Suppressor macrophage treated with lipopolysaccharide for 4 hours (primary cell): ENCODE measurements at places on chromosomes 4 and X.

DNA sequence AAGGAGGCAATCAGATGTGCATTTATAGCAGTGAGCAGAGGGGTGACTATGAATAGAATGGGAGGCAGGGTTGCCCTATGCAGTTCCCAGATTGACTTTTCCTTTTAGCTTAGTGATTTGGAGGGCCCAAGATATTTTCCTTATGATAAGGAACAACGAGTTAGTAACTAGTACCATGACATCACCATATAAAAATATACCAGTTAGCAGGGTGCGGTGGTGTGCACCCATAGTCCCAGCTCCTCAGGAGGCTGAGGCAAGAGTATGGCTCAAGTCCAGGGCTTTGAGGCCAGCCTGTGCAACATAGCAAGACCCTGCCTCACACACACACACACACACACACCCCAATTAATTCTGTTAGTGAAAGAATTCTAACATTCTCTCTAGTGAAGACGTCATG lies 53.0 kb downstream of the IL13RA2 start:
- no peak for DNase-seq

- no peak for DNase-seq
Observed at GRCh38 chr4:55756208-55756607, 63.4 kb upstream of the EXOC1L start.

DNA sequence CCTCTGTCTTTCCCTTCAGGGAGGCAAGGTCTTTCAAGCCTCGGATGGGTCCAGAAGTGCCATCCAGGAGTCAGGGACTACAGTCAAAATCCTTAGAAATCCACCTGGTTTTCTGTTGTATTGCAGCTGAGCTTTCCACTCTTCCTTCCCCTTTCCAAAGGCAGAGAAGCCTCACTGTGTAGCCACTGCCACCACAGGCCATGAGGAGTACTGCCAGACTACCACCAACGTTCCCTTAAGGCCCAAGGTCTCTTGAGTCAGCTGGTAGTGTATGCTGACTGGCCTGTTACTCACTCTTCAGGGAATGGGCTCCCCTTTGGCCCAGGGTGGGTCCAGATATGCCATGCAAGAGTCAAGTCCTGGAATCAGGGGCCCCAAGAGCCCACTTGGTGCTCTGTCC lies 1454.1 kb downstream of the PCDH19 start:
- DNase-seq: no peak

GRCh38 chr4:121034017-121034416 lies 38.3 kb downstream of the NDNF start:
- DNase-seq: peak; percentile 16

DNA sequence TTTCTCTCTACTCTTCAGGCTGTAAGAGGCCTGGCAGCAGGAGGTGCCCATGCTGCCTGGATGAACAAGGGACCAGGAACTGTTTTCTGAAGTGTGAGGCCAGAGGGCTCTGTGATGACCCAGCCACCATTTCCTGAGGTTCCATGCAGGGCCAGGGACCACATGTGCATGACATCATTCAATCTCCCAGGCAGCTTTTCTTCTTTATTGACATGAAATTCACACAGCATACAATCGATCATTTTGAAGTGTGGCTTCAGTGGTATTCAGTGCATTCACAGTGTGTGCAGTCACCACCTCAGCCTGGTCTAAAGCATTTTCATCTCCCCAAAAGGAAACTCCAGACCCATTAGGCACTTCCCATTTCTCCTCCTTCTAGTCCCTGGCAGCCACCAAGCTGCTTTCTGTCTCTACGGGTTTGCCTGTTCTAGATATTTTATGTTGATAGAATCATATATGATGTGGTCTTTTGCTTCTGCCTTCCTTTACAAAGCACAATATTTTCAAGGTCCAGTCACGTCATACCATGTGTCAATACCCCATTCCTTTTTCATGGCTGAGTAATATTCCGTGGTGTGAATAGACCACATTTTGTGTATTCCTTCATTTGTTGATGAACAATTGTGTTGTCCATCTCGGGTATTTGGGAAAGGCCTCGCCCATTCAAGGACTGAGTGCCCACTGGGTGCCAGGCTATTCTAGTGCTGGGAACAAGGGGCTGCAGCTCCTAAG lies 93.1 kb downstream of the PSAPL1 start:
- no peak for DNase-seq

- no peak for DNase-seq
Observed at GRCh38 chr4:61740886-61741285, 540.8 kb downstream of the ADGRL3 start.

DNA sequence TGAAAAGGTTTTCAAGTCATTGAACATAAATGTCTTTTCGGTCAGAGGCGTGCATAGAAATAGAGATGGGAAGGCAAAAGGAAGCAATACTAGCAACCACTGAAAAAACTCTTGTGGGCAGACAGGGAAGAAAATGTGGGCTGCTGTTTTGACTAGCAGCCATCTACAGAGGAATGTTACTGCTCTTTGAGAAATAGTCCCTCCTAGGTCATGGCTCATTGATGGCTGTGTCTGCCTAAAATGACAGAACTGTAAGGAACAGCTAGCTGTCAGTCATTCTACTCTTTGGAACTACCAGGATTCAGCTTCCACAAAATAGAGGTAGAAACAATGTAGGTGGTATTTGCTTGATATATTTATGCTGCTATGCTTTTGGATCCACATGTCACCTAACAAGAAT lies 26.9 kb upstream of the TMPRSS11B start:
- DNase-seq: no peak

DNA sequence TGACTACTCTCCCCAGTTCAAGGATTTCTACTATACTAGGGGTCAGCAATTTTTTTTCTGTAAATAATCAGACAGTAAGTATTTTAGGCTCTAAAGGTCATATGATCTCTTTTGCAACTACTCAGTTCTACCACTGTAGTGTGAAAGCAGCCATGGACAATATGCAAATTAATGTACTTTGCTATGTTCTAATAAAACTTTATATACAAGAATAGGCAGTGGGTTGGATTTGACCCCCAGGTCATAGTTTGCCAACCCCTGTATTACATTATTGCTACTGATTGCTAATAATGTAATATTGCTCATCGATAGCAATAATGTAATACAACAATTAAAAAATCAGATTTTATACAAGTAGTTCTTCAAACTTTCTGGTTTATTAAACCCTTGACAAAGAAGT lies 59.2 kb upstream of the GPR34 start:
- no peak for DNase-seq

DNA sequence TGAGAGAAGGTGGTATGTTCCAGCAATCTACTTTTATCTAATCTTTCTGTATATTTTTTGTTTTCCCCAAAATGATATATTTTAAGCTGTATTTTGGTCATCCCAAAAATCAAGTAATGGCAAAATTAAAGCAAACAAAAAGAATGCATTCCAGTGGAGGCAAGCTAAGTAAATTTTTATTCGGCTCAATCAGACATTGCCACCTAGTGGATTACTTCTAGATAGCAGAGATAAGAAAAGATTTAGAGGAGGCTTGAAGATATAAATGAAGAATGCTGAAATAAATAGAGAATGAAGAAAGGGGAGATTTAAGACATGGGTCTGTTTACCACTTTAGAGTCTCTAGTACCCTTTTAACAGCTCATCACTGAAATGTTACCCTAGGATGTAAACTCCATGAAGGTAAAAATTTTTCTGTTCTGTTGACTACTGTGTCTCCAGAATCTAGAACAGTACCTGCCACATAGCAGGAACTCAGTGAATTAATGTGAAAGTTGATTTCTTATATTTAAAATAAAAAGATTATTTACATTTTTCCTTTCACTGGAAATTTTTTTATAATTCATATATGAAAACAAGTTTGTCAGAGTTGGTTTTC lies 110.9 kb upstream of the ANK2 start:
- DNase-seq: peak; percentile 44

GRCh38 chr4:133320576-133321170 lies 171.6 kb downstream of the PCDH10 start:
- DNase-seq: peak; percentile 19

DNA sequence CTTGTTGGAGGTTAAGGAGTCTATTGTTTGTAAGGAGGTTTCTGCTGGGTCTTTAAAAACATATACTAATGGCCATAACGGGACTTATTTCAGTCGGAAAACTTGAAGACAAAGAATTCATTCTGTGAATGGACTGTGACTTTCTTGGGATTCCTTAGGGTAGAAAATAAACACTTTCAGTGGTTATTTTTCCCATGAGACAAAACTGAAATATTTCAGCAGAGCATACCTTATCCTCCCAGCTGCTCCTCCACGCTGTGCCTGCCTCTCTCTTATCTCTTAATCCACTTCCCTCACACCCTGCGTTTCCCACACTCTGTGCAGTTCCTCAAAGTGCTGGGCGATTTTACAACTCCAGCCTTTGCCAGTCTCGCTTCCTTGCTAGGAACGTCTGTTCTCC lies 47.1 kb upstream of the SORBS2 start:
- no peak for DNase-seq

- no peak for DNase-seq
Observed at GRCh38 chrX:31523884-31524536, 452.2 kb upstream of the FTHL17 start.

DNA sequence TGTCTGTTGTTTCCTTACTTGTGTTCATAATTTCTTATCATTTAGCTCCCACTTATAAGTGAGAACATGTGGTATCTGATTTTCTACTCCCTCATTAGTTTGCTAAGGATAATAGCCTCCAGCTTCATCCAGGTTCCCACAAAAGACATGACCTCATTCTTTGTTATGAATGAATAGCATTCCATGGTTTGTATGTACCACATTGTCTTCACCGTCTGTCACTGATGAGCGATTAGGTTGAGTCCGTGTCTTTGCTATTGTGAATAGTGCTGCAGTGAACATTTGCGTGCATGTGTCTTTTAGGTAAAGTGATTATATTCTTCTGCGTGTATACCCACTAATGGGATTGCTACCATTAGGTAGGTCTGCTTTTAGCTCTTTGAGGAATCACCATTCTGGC lies 624.3 kb upstream of the EPHA5 start:
- DNase-seq: no peak

DNA sequence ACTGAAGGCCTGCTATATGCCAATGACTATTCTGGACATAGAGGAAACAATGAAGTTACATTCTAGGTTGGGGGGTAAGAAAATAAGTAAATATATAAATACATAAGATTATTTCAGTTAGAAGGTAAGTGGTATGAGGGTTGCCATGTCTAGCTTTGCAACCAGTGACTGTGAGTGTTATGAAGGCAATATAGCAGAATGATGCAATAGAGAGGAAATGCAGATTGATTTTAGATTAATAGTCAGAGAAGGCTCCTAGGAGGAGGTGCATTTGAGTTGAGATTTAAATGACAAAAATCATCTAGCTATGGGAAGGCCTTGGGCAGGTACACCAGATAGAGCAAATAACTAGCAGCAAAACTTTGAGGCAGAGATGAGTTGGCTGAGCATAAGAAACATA lies 243.2 kb downstream of the FBXO8 start:
- no peak for DNase-seq

GRCh38 chrX:1487401-1487800 lies 34.7 kb upstream of the ASMTL start:
- DNase-seq: no peak

DNA sequence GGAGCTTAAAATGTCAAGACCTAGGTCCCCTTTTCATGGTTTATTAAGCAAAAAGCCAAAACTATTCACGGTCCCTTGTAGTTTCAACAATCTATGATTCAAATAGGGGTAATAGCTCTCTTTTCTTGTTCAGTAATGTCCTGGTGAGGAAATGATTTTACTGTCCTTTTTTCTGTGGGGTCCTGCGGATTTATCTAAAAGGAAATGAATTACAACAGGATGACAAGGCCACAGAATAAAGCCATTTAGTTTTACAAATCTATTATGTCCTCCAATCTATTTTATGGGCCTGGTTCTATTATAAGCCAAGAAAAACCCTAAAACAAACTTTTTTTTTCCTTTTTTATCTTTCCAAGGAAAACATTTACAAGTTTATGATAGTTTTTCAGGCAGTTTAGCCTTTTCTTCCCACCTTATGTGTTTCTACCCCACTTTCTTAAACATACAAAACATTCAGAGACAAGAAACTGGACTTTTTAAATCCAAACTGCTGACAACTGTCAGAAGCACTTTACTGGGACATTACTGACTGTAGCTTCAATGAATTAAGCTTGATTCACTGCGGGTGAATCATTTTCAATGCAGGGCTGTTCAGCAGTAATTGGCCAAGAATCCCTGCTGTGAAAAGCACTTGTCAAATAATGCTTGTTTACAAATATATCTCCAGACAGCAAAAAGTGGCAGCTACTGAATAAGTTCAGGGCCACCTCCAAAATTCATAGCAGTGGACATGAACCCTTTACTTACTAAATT lies 4.3 kb downstream of the EPHA5 start:
- no peak for DNase-seq

GRCh38 chr4:75338352-75338880 lies 175.8 kb downstream of the RCHY1 start:
- DNase-seq: no peak

DNA sequence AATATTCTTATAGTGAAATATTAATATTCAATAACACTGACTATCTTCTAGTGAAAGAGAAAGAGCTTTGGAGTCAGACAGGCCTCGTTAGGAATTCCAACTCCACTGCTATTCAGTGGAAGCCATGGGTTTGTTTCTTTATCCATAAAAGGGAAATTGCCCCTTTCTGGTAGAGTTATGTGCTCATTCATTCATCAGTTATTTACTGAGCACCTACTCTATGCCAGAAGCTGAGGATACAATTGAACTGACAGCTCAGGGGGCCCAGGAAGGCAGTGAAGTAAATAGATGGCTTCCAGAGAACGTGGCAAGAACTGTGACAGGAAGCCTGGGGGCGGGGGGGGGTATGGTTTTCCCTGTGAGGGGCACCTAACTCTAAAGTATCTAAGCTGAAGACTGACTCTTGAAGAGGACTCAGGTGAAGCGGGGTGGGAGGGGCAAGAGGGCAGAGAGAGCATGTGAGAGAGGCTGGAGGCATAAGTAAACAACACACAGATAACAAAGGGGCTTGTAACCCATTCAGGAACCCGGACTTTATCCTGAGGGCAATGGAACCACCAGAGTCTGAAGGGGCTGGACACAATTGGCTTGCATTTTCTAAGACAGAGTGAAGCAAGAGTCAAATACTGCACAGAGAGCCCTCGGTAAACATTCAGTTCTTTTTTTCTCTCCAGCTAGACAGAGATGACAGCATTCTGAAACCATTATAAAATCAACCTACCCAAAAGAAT lies 20.3 kb downstream of the ANXA5 start:
- no peak for DNase-seq

DNA sequence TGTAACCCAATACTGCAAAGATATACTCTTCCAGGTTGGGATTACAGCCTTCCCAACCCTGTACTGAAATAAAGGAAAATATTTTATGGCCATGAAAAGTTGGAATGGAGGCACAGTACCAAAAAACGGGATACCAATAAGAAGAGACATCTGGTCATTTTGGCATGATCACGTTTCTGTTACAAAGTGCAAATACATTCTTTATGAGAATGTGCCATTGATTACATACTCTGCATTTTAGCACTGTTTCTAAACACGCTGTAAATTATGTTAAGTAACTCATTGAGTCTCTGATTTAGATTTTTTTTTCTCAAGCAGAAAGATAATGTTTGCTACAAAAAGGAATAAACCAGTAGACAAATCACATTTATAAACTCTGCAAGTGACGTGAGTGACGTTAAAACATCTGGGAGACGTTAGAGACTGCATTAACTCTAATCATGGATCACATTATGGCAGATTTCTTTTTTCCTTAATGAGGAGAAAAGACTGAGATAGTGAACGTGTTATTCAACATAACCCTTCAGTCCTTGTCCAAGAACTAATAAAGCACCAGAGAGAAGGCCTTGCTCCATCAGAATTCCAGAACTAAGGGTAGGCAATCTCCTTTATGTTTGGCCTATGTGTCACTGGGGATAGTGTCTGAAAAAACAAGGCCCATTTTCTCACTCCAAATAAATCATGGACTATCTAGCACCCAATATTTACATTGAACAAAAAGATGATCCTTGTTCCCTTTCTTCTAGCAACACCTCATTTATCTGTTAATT lies 31.0 kb downstream of the UNC5C start:
- DNase-seq: no peak

GRCh38 chr4:2354118-2354517 lies 64.3 kb downstream of the ZFYVE28 start:
- no peak for DNase-seq
